ENCODE measurements at places on chromosomes 13 and 19.

GRCh38 chr13:113442985-113443362 lies 10.3 kb downstream of the ADPRHL1 start:
- no peak for DNase-seq

DNA sequence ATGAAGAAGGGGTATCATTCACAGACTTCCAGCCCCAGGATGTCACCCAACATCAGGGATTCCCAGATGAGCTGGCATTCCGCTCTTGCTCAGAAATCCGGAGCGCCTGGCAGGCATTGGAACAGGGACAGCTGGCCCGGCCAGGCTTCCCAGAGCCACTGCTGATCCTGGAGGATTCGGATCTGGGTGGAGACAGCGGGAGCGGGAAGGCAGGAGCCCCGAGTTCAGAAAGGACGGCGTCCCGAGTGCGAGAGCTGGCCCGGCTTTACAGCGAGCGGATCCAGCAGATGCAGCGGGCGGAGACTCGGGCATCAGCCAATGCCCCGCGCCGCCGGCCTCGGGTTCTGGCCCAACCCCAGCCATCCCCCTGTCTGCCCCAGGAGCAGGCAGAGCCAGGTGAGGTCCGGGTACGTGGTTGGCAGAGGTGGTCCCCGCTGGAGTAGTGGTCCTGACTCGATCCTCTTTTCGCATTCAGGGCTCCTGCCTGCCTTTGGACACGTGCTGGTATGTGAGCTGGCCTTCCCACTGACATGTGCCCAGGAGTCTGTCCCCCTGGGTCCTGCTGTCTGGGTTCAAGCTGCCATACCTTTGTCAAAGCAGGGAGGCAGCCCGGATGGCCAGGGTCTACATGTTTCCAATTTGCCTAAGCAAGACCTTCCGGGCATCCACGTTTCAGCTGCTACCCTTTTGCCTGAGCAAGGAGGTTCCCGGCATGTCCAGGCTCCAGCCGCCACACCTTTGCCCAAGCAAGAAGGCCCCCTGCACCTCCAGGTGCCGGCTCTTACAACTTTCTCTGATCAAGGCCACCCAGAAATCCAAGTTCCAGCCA lies 11.0 kb downstream of the PLEKHG2 start:
- no peak for DNase-seq

- no peak for DNase-seq
Measured at GRCh38 chr13:110648146-110648819, 32.9 kb downstream of the NAXD start.

GRCh38 chr13:100156788-100157187 lies 67.9 kb downstream of the PCCA start:
- no peak for DNase-seq

DNA sequence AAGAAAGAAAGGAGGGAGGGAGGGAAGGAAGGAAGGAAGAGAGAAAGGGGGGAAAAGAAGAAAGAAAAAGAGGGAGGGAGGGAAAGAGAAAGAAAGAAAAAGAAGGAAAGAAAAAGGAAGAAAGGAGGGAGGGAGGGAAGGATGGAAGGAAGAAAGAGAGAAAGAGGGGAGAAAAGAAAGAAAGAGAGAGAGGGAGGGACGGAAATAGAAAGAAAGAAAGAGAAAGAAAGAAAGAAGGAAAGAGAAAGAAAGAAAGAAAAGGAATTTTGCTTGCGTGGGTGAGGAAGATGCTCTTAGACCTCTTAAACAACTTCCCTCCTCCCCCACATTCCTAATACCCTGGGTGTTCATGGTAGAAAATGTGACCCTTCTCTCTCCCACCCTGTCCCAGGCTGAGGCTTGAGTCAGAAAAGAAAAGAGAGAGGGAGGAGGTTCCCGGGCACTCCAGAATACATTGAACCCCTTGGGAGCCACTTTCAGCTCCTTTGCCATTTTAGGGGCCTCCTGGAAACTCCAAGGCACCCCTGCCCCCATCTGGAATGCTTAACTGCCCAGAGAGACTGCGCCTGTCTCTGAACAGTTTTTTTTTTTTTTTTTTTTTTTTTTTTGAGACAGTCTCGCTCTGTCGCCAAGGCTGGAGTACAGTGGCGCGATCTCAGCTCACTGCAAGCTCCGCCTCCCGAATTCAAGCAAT lies 9.2 kb upstream of the KANK3 start:
- DNase-seq, result no peak

- no peak for DNase-seq
Measured at GRCh38 chr19:20209051-20209450, 42.0 kb downstream of the ZNF486 start.

DNA sequence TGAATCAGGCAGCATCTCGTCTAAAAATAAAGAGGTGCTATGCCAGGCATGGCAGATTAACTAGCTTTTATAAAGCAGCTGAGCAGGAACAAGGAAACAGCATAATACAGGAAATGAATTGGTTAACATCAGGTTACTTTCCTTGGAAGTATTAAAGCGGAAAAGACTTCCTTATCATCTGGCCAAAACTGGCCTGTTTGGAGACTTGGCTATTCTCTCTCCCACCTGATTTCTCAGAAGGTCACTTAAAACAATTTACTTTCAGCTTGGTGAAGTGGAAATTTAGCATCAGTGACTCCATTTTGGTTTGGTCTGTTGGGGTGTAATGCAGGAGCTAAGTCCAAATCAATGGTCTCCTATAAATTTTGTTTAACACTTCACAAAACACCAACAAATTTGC lies 191.6 kb downstream of the NUFIP1 start:
- DNase-seq, result no peak

DNA sequence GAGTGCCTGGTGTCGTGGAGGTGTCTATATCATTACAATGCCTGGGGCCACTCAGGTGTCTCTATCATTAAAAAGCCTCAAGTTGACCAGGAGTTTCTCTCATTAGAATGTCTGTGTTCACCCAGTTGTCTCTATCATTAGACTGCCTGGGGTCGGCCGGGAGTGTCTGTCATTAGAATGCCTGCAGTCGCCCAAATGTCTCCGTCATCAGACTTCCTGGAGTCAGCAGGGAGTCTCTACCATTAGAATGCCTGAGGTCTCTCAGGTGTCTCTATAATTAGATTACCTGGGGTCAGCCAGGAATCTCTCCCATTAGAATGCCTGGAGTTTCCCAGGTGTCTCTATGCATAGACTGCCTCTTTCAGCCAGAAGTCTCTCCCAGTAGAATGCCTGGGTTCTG lies 1477.6 kb downstream of the UQCRFS1 start:
- no peak for DNase-seq

GRCh38 chr13:52845334-52845761 lies 3.1 kb downstream of the PCDH8 start:
- DNase-seq, result no peak

- no peak for DNase-seq
Measured at GRCh38 chr13:55366676-55367075, 1774.0 kb upstream of the PRR20A start.

DNA sequence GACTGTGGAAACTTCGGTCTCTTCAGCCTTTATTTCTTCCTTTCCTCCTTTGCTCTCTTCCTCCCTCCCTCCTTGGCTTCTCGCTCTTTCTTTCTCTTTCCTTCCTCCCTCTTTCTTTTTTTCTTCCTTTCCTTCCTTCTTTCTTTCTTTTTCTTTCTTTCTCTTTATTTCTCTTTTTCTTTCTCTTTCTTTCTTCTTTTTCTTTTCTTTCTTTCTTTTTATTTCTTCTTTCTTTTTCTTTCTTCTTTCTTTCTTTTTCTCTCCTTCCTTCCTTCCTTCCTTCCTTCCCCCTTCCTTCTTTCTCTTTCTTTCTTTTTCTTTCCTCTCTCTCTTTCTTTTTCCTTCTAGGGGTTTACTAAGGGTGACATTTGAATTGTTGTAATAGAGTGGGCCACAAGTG lies 290.2 kb upstream of the MAB21L1 start:
- no peak for DNase-seq

GRCh38 chr13:50244713-50245574 lies 229.7 kb downstream of the KCNRG start:
- no peak for DNase-seq

DNA sequence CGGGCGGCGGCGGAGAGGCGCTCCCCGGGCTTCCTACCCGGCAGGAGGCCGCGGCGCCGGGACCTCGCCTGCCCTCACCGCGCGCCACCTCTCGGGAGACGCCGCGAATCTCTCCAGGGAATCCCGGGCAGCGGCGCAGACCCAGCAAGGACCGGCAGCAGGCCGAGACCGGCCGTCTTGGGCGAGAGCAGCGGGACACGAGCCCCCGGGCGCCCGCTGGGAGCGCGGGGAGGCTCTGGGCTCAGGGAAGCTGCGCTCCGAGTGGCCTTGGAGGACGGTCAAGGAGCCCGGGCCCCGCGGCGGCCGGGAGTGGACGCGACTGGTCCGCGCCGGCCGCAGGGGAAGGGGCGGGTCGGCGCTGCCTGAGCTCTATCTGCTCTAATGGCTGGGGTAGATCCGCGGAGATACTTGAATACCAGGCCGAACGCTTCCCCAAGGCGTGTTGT lies 14.7 kb downstream of the CDX2 start:
- DNase-seq, result no peak

DNA sequence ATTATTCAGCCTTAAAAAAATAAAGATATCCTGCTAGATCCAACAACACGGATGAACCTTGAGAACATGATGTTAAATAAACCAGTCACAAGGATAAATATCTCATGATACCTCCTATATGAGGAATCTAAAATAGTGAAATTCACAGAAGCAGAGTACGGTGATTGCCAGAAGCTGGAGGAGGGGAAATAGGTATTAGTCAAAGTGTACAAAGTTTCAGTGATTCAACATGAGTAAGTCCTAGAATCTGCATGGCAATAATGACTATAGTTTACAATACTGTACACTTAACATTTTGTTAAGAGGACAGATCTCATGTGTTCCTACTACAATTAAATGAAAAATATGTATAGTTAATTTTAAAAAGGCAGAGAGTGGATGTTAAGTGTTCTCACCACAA lies 206.6 kb upstream of the SLC10A2 start:
- no peak for DNase-seq

Data from stimulated activated naive CD4-positive, alpha-beta T cell (primary cell).